Hematopoietic multipotent progenitor cell treated with erythropoietin and hydrocortisone succinate and interleukin-3 and kit ligand, for 17 days (in vitro differentiated cells): ENCODE measurements at places on chromosomes 12 and 14.

GRCh38 chr12:132399092-132400010 lies 70.0 kb upstream of the GALNT9 start:
- no peak for DNase-seq

DNA sequence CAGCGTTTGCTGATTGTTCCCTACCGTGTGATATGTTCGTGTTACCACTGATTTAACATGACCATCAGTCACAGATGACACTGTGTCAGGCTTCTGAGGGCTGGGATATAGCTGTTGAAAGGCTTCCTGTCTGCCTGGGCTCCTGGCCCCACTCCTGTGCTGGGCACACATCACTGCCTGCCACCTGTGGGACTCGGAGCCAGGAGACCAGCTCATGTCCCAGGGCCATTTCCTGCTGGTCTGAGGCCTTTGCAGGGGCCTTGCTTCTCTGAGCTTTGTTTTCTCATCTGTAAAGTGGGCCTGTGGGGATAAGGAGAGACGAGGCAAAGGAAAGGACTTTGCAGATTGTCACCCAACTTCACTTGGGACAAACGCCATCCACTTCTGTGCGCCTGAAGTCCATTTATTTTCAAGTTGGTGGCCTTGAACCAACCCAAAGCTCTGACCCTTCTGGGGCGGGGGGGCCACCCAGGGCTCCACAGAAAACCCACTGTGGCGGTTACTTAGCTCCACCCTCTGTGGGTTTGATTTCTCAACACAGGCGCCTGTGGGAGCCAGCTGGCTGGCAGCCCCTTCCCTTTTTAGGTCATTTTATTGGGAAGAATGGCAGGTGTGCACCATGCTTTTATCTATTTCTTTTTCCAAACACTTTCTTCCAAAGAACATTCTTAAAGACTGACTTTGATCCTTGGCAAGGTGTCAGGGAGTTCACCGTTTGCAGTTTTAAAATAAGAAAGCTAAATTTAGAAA lies 54.1 kb downstream of the BEGAIN start:
- no peak for DNase-seq

DNA sequence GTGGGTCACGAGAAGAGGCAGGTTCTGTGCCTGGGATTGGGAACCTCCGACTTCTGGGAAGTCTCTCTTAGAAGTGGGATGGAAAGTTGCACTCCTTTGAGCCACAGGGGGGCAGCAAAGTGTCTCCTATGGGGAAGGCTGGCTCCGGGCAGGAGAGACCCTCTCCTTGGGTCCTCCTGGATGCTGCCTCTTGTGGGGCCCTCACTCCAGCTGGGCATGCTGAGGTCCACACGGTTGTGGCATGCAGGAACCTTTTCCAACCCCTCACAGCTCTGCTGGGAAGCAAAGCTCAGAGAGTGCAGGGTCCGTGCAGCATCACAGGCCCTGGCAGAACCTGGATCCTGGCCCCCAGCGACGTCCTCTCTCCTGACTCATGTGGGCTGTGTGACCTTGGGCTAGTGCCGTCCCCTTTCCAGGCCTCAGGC lies 17.4 kb downstream of the SDSL start:
- DNase-seq, result no peak

DNA sequence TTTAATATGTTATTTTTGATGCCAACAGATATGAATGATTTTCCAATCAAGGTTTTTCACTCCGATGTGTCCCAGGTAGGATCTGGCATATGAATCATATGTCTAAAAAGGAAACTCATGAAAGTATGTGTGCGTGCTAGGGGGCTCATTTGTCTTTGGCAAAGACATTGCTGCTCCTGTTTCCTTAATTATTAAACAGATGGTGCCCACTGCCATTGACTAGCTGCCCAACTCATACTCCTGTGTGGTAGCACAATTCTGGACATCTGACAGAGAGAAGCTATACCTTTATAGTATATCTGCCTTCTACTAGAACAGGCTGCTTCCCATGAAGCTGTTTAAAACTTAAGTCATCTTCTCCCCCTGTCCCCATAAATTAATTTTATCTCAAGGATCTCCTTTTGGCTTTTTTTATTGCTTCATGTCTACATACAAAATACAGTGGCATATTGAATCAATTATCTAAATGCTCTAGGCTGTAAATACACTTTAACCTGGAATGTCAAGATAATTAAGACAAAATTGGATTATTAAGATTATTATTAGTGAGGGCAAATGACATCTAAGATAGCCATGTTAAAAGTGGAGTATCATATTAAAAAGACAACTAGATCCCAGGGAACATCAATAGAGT lies 1.4 kb upstream of the PDE3A start:
- DNase-seq, result no peak
